Endothelial cell of umbilical vein (primary cell): ENCODE measurements at places on chromosomes 1 and 21. TPM values are rescaled to one million over a fixed set of nuclear protein-coding genes. Genes with fewer than 3 reads are reported as not detected.

EFNA3 gene
- polyA plus RNA-seq, result 2.5 and 4.2 TPM in 2 replicates

HPCAL4 gene
- polyA plus RNA-seq, result not detected in 2 replicates

IL24 gene
- polyA plus RNA-seq, result not detected in 2 replicates

OR2L2 gene
- polyA plus RNA-seq, result not detected in 2 replicates

WNT9A gene
- 5.9 and 6.2 TPM in 2 replicates for polyA plus RNA-seq

SDE2 gene
- polyA plus RNA-seq, result 8.3 and 11.9 TPM in 2 replicates

ACTA1 gene
- polyA plus RNA-seq, result 0.24 and 0.33 TPM in 2 replicates

PRDM2 gene
- polyA plus RNA-seq, result 8.9 and 11.3 TPM in 2 replicates

HCRTR1 gene
- 1.3 and 1.5 TPM in 2 replicates for polyA plus RNA-seq

PIP5K1A gene
- polyA plus RNA-seq, result 79.3 and 89.2 TPM in 2 replicates

KIF14 gene
- polyA plus RNA-seq, result 1.0 and 1.5 TPM in 2 replicates

MAP10 gene
- polyA plus RNA-seq, result 0.86 and 0.88 TPM in 2 replicates

LIPI gene
- not detected in 2 replicates for polyA plus RNA-seq

TNFRSF14 gene
- 49.4 and 62.5 TPM in 2 replicates for polyA plus RNA-seq

FAAH gene
- 0.47 and 0.76 TPM in 2 replicates for polyA plus RNA-seq

KNCN gene
- polyA plus RNA-seq, result not detected in 2 replicates

RPAP2 gene
- polyA plus RNA-seq, result 4.3 and 4.4 TPM in 2 replicates

CLEC20A gene
- not detected in 2 replicates for polyA plus RNA-seq

AKR7A3 gene
- 0.50 and 0.51 TPM in 2 replicates for polyA plus RNA-seq

OR2T4 gene
- polyA plus RNA-seq, result not detected in 2 replicates

WNT2B gene
- 0.92 and 1.5 TPM in 2 replicates for polyA plus RNA-seq

EVA1B gene
- polyA plus RNA-seq, result 132 and 255 TPM in 2 replicates

TLCD4 gene
- polyA plus RNA-seq, result 0.05 and 0.11 TPM in 2 replicates

ANGPTL3 gene
- not detected in 2 replicates for polyA plus RNA-seq

ARID1A gene
- polyA plus RNA-seq, result 36.9 and 39.0 TPM in 2 replicates

PPIAL4G gene
- not detected in 2 replicates for polyA plus RNA-seq

S100A14 gene
- 0.10 TPM in 1 of 2 replicates, not detected in the other for polyA plus RNA-seq

FAM163A gene
- 0.03 TPM in 1 of 2 replicates, not detected in the other for polyA plus RNA-seq

RIMKLA gene
- under 0.01 and 0.01 TPM in 2 replicates for polyA plus RNA-seq

CSF3R gene
- polyA plus RNA-seq, result not detected in 2 replicates

SV2A gene
- polyA plus RNA-seq, result 2.9 and 3.0 TPM in 2 replicates

COL24A1 gene
- polyA plus RNA-seq, result 0.02 and 0.03 TPM in 2 replicates

NBPF6 gene
- polyA plus RNA-seq, result not detected in 2 replicates

PCNX2 gene
- 7.6 and 11.0 TPM in 2 replicates for polyA plus RNA-seq

GBP2 gene
- polyA plus RNA-seq, result 13.1 TPM in 2 replicates

OPRD1 gene
- polyA plus RNA-seq, result not detected in 2 replicates

OR2L13 gene
- polyA plus RNA-seq, result not detected in 2 replicates

YBX1 gene
- 271 and 430 TPM in 2 replicates for polyA plus RNA-seq

LCE3E gene
- polyA plus RNA-seq, result not detected in 2 replicates

INKA2 gene
- polyA plus RNA-seq, result 2.4 and 2.6 TPM in 2 replicates

MAP3K7CL gene
- 4.5 and 6.1 TPM in 2 replicates for polyA plus RNA-seq

UBL4B gene
- not detected in 2 replicates for polyA plus RNA-seq

CD1B gene
- polyA plus RNA-seq, result not detected in 2 replicates

KCNJ10 gene
- polyA plus RNA-seq, result not detected in 2 replicates

KRTAP19-3 gene
- not detected in 2 replicates for polyA plus RNA-seq

C1orf185 gene
- polyA plus RNA-seq, result not detected in 2 replicates

CLCNKB gene
- polyA plus RNA-seq, result 0.18 and 0.40 TPM in 2 replicates

DYNLT5 gene
- polyA plus RNA-seq, result 3.1 and 4.0 TPM in 2 replicates

HTR6 gene
- not detected in 2 replicates for polyA plus RNA-seq

PLA2G4A gene
- polyA plus RNA-seq, result 7.0 and 8.2 TPM in 2 replicates

PLEKHN1 gene
- 0.29 and 0.35 TPM in 2 replicates for polyA plus RNA-seq

TSPAN2 gene
- polyA plus RNA-seq, result 1.5 and 1.8 TPM in 2 replicates

MINDY1 gene
- polyA plus RNA-seq, result 15.4 and 16.1 TPM in 2 replicates

TEDDM1 gene
- polyA plus RNA-seq, result not detected in 2 replicates

FAM43B gene
- not detected in 2 replicates for polyA plus RNA-seq
